Activated CD4-positive, alpha-beta T cell treated with anti-CD3 and anti-CD28 coated beads for 48 hours (primary cell): ENCODE measurements at places on chromosomes 6 and 20.

- no peak for DNase-seq
Observed at GRCh38 chr6:166543603-166544295, 42.7 kb downstream of the RAMACL start.

DNA sequence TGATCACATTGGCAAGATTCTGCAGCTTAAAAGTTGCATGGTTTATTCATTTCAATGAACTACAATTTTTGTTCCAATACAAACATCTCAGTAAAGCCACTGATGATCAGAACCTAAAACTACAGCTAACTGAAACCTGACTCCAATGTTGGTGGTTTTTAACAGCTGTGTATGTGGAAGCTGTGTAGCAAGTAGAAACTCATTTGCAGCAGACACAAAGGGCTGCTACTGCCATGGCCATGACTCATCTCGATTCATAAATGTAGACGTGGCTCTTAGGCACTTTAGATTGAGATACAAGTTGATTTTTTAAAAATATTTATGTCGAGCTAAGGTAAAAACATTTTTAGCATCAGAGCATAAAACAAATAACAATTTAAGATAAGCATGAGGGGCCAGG is 19.5 kb upstream of the MAP3K4 start:
- DNase-seq: no peak

DNA sequence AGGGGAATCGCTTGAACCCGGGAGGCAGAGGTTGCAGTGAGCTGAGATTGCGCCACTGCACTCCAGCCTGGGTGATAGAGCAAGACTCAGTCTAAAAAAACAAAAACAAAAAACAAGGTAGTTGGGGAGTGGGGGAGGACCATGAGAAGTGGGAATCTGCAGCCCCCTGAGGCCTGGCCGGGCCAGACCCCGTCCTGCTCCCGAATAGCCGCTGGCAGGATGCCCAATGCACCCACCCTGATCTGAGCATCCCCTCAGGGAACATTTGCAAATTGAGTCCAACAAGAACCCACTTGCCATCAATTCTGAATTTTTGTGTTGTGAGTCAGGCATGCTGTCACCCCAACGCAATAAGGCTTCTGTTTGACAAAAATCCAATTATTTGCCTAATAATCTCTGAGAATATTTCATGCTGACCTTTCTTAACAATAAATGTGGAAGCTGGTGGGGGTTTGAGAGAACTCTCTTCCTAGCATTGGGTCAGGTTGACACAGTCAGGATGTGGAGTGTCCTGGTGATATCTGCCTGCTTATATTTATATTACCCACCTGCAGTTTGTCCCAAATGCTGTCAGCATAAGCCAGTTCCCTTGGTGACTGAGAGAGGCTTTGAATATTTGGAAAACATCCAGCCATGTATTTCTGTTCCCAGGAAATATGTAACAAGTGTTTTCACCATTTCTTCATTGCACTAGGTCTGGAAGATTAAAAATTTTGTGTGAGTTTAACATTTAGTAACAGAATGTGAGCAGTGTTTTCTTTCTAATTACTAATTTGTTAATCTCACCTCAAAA is 28.4 kb upstream of the FRMD1 start:
- no peak for DNase-seq

GRCh38 chr20:63735859-63736718 is at the start of gene LIME1:
LIME1 (plus strand) TSS chr20:63736664; CDS start chr20:63737550, 886 bp downstream.
- DNase-seq: peak; percentile 66

GRCh38 chr6:150273457-150274309 is 95.1 kb upstream of the IYD start:
- DNase-seq: no peak

DNA sequence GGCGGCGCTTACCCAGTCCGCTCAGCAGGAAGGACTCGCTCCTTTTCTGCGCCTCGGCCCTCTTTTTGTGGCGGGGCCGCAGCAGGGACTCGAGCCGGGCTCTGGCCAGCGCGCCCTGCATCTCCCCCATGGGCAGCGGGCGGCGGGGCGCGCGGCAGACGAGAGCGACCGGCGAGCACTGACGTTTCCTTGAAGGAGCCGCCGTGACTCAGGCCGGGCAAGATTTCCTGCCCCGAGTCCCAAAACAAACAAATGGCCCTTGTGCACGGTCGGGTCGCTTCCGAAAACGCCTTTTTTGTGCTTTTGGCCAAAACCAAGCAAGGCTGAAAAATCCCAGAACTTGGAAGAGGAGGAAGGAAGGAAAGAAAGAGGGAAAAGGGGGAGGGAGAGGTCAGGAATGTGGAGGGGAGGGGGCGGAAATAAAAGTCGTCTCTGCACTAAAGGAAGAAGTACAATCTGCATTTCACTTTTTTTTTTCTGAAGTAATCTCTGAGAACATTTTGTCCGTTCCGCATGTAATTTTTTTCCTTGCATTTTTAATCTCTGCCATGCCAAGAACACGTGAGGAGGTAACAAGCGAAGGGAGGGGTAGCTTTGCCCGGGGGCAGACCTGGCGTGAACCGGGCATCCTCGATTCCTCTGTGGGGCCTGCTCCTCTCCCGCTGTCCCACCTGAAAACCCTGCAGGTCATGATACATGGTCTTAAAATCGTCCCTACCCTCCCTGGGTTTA is 123.3 kb upstream of the SLC2A12 start:
- peak; percentile 65 for DNase-seq

DNA sequence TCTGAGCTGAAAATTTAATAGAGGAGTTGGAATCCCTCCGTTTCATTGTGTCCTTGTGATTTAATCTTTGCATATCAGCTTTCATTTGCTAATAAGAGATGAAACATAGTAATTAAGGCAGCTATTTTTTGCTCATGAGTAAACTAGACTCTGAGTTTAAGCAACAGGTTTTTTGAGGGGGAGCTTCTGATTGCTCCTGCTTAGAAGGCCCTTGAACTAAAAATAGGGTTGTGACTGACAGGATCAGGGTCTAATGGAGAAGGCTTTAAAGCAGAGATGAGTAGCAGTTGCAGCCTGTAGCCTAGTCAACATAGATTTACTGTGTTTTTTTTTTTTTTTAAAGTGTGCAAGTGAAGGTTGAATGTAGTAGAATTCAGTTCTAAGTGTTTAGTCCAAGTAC is 17.4 kb downstream of the HSF2 start:
- DNase-seq: no peak

GRCh38 chr6:124870611-124871459 is 91.4 kb upstream of the RNF217 start:
- DNase-seq: no peak
